CD4-positive, alpha-beta T cell treated with Interleukin-10 for 1 hour (primary cell): ENCODE measurements at places on chromosomes 7 and 10.

DNA sequence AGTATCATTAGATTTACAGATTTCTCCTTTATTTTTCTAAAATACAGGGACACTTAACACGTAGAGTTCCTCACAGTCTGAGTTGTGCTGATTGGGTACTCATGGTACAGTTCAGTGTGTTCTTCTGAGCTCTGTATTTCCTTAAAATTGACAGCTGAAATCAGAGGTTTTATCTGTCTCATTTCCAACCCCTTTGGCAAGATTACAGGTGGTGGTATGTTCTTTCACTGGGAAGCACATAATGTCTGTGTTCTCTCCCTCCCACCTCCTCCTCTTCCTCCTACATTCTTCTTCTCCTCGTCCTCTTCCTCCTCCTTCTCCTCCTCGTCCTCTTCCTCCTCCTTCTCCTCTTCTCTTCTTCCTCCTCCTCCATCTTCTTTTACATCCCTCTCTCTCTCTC is 99.5 kb upstream of the EEPD1 start:
- no peak for DNase-seq

GRCh38 chr10:97889461-97890265 is 40.0 kb downstream of the GOLGA7B start:
- DNase-seq: no peak

DNA sequence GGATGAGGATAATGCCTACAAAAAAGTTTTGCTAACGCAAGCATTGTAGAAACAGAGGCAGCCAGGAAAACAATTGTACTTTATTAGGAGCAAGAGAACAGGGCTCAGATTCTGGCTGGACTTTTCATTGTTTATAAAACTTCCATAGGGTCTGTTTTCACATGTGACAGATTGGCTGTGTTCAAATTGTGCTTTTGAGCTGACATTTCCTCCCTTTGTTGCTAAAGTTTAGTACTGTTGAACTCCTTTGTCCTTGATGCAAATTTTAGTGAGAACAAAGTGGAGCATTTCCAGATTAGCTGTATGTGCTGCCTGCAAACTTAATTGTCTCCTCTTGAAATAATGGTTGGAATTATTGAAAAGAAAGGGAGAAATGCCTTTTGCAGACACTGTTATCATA is 221.0 kb upstream of the FZD1 start:
- no peak for DNase-seq

DNA sequence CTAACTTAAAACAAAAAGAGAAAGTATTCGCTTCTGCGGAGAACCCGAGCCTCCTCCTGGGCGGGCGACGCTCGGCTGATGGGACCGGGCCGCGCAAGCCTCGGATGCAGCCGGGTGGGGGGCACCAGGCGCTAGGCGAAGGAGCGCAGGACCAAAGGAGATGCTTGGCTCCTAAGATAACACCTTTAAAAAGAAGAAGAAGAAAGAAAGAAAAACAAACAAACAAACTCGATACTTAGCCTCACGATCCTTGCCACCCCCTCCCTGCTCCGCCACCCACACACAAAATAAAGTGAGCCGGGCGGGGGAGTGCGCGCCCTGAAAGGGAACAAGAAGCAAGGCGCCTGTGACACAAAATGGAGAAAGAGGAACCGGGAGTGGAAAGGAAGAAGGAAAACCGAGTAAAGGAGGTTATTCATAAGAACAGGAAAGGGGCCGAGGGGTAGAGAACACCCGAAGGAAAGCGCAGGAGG is 34.0 kb upstream of the EBLN1 start:
- DNase-seq: peak; percentile 75

GRCh38 chr10:69538461-69538860 is 34.8 kb downstream of the NEUROG3 start:
- no peak for DNase-seq

DNA sequence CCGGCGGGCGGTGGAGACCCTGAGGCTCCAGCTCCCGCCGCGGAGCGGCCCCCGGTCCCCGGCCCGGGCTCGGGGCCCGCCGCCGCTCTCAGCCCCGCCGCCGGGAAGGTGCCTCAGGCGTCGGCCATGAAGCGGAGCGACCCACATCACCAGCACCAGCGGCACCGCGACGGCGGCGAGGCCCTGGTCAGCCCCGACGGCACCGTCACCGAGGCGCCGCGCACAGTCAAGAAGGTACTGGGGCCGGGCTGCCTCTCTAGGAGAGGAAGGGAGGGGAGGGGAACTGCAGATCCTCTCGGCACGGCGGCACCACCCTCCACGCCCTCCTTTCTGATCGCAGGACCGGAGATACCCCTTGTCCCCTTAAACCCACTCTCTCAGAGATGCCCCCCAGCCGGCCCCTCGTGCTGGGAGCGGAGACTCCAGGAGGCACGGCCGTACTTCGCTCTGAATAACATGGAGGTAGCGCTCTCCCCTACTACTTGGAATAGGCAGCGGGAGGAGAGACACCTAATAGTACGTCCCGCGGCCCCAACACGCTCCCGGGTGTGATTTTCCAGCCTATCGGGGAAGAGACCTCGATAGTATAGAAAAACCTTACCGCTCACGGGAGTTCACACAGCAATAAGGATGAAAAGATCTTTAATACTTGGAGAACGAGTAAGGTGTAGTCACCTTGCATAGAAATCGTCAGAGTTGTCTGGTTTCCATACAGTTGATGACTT is 538 bp downstream of the AHCYL2 start:
- DNase-seq: peak; percentile 58

GRCh38 chr10:21830037-21830436 is 173.5 kb downstream of the DNAJC1 start:
- no peak for DNase-seq

GRCh38 chr10:74846958-74847357 is 20.6 kb downstream of the KAT6B start:
- no peak for DNase-seq

DNA sequence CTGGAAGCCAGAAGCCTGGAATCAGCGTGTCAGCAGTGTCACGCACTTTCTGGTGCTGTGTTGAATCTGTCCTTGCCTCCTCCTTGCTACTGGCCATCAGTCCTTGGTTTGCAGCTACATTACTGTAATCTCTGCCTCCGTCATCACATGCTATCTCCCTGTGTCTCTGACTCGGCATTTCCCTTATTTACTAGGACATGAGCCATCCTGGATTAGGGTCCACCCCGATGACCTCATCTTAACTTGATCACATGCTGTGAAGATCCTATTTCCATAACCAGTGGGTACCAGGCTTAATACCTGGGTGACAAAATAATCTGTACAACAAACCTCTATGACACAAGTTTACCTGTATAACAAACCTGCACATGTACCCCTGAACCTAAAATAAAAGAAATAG is 518.0 kb upstream of the KLF6 start:
- no peak for DNase-seq

GRCh38 chr7:21345361-21345760 is 82.5 kb upstream of the SP4 start:
- no peak for DNase-seq

DNA sequence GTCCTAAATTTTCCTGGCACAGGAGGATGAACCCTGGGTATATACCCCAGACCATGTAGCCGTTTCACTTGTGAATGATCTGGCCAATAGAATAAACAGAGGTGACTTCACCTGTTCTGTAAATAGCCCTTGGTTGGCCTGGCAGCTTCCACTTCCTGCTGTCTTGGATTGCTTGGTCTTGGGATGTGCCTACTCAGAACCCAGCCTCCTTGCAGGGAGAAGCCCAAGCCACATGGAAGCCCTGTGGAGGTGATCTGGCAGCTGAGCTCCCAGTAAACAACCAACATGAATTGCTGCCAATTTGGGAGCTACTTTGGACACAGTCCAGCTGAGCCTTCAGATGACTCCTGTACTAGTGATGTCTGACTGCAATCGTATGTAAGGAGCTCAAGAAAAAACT is 4.8 kb upstream of the RAPGEF5 start:
- no peak for DNase-seq

DNA sequence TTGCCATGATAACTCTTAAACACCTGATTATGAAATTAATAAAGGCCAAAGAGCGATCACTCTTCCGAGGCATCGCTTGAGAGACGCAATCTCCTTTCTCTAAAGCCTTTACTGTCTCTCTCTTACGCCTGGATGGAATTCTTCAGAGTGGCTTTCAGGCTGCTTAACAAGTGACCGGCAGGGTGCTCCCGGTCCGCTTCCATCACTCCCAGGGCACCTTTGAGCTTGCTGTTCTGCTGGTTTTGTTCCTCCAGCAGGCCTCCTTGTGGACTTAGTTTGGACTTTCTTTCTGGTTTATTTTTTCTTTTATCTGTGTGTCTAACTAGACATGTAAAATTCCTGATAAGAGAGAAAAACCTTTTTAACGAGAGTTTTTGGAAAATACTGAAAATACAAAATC is 60.9 kb downstream of the MRPL32 start:
- DNase-seq: no peak

GRCh38 chr10:132208462-132209050 is 21.8 kb downstream of the DPYSL4 start:
- no peak for DNase-seq

DNA sequence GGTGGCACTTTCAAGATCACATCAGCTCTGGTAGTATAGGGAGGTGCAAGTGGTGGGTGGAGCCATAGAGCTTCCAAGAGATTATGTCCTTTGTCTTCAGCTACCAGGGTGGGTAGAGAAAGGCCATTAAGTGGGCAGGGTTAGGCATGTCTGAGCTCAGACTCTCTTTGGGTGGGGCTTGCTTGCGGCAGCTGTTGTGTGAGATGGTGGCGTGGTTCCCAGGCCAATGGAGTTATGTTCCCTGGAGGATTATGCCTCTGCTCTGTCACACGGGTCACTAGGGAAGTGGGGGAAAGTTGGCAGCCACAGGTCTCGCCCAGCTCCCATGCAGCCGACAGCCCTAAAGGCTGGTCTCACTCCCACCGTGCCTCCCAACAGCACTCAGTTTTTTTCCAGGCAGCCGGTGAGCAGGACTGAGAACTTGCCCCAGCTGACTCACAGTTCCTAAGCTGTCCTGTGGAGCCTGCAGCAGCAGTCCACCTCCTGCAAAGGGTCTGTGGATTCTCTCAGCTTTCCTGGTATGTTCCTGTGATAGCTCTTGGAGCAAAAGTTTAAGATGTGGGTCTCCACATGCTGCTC is 459.0 kb downstream of the SH2D4B start:
- no peak for DNase-seq

DNA sequence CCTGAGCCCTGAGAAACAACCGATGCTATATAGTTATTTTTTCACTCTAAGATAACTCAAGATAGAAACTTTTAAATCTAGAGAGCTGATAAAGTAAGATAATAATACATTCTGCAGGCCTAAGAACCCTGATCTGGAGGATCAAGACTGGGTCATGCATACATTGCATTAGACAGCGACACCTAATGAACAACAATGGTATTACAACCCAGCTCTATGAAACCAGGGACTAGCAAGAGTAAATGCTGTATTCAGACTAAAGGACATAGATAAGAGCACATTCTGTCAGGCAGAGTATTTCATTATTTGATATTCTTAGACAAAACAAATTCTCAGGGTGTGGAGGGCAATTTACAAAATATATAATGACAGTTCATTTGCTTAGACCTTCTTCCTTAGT is 148.6 kb downstream of the GRK5 start:
- peak; percentile 20 for DNase-seq

- peak; percentile 88 for DNase-seq
These were observed 55.7 kb downstream of the IKZF1 start for GRCh38 chr7:50359995-50360925.

DNA sequence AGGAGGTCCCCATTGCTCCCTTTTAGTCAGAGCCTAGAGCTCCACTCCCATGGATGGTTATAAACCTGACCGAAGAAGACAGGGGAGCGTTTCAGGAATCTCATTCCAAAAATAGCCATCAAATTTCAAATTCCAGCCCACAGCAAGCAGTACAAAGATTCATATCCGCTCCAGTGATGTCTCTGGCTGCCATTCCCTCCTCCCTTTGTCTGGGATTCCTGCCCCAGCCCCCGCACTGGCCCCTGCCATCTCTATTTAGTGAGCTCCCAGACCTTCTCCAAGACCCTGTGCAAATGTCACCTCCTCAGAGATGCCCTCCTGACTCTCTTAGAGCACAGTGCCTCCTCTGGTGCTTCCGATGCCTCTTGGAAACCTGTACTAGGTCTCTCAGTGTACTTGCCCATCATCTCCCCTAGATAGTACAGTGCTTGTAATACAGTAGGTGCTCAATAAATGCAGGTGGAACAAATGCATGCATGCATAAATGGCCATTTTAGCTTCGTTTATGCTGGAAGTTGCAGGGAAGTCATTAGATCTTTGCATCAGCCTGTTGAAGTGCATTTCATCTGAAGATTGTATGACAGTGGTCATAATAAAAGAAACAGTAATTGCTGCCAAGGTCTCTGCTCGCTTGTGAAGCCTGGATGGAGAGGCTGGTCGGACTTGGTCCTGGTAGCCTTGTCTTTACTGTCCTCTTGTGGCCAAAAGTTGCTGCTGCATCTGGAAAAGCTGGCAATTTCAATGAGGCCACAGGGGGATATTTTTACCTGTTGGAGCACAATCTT is 32.0 kb upstream of the HABP2 start:
- DNase-seq: peak; percentile 28

DNA sequence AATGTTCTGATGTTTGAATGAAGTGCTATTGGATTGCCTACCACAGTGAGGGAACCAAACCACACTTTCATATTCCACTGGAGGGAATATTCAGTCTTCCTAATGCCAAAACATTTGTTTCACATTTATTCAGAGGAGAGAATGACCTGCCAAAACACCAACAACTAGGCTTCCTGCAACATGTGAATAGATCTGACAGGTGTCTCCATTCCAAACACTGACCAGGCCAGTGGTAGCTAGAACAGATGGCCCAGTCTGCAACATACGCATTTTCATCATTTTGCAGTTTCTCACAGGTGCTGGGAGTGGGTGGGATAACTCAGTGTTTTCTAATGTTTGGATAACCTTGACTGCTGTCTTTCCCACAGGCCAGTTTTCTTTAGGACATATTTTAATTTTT is 110.0 kb downstream of the RELN start:
- no peak for DNase-seq

- DNase-seq: no peak
These were observed 24.3 kb upstream of the GPR146 start for GRCh38 chr7:1019789-1020610.

- DNase-seq: peak; percentile 69
These were observed 26.2 kb downstream of the TBATA start for GRCh38 chr10:70758757-70759514.

GRCh38 chr10:93518531-93518930 is 22.1 kb downstream of the CEP55 start:
- no peak for DNase-seq

DNA sequence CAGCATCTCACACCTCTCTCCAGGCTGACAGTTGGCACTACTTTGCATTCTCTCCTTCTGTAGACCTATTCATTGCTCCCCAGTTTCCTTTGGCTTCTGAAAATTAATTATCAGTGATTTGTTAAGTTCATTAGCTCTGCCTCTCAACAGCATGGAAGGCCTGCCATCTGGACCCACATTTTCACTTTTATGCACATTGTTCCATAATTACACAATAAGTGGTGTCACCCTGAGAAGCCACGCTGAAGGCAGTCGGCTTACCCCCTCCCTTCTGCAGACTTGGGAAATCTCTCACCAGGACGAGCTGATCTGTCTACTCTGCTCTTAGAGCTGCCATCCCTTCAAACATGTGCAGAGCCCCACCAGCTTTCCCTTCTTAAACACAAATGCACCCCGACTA is 64.7 kb downstream of the SLIT1 start:
- no peak for DNase-seq
